ENCODE measurements at places on chromosomes 7 and 10.

GRCh38 chr7:28077616-28078015 lies 103.0 kb downstream of the JAZF1 start:
- peak; percentile 29 for DNase-seq

DNA sequence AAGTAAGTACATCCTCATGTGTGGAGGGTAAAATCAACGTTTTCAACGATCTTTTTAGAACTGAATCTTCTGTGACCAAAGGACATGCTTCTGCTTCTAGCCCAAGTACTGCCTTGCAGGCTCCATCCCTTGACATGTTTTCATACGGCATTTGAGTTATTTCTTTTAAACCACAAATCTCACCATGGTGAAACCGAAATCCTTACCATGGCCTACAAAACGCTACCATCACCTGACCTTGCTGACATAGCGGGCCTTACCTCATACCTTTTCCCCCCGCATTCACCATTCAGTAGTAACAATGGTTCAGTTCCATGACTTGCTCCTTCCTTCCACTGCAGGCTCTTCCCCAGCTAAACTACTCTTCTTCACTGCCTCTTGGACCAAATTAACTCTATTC lies 3.5 kb downstream of the RNF216 start:
- no peak for DNase-seq

- no peak for DNase-seq
Observed at GRCh38 chr7:18151422-18151821, 123.8 kb upstream of the PRPS1L1 start.

GRCh38 chr7:28840592-28840995 lies 117.5 kb downstream of the TRIL start:
- DNase-seq, result no peak

DNA sequence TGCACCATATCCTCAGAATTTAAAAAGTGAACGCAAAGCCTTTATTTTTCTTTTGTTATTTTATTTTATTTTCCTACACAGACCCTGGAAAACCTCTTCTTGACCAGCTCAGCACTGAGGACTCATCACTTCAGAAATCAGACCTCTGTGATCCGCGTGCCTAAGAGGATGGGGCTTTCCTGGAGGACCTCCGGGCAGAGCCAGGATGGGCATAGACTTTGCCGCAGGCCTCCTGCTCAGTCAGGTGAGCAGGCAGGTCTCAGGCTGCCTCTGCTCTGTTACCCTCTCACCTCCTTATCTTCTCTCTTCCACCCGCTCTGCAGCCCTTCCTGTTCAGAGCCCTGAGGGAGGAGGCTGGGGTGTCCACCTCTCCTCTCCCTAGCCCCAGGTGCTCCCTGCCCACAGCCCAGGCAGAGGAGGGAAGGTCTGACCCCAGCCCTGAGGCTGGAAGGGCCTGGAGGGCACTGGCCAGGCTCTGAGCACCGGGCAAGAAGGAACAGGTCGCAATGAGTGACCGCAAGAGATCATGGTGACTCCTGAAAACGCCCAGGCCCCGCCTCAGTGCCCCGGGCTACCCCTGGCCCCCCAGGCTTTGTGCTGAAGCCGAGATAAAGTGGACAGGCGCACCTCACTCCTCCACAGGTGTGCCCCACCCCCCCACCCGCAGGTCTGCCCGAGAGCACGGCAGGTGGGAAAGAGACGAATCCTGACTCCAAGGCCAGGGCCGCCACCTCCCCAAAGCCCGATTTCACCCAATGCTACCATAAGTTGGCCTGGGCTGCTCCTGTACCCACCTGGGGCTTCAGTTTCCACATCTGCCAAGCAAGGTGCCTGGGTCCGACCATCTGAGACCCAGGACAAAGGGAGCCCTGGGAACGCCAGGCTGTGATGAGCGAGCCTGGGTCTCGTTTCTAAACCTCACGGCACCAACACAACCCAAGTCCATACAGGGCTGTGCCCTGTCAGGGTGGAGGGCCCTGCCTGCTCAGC lies 2.8 kb downstream of the CALML5 start:
- no peak for DNase-seq

GRCh38 chr10:122525788-122526187 lies 34.8 kb upstream of the DMBT1 start:
- DNase-seq, result no peak

DNA sequence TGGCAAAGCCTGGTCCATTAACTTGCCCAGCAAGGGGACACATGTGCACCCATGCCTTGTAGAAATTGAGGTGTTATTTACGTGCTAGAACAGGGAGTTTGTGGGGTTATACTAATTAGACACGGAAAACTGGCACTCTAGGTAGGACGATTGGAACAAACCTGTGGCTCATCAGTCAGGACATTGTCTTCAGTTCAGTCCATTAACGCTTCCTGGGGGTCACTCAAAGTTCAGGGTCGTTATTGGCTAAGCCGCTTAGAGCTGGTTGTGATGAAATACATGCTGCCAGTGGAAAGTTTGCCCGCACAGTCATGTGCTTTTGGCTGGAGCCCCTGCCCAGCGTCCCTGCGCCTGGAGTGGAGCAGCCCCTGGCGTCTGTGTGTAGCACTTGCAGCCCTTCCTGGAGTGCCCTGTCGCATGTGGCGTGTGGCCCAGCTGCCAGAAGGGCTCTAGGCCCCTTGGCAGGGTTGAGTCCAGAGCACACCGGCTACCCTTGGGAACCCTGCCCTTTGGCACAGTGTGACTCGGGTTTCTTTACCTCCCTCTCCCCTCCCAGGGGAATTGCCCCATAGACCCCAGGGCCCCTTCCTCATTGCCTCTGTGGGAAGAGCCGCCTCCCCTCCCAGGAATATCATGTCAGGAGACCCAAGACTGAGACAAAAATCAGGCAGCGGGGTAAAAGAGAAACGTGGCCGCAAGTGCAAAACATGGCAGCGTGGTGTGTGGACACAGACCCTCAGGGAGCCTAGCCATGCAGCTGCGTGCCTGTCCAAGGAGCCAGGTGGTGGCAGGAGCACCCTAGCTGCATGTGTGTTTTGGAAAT lies 9.8 kb downstream of the ZNF775 start:
- DNase-seq, result peak; percentile 58

DNA sequence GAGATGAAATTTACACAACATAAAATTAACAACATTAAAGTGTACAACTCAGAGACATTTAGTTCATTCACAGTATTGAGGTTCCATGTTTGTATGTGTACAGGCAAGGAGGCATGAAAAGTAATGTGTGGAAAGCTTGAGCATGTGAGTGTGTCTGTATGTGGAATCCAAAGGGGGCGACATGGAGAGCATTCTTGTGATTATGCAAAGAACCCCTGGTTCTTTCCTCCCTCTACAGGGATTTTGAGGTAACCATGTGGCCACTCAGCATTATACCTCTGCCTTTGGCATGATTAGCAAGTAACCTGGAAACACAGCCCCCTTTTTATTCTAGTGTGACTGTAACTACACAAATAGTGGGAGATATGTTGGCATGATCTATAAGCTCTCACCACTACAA lies 21.0 kb downstream of the OR2F1 start:
- no peak for DNase-seq

DNA sequence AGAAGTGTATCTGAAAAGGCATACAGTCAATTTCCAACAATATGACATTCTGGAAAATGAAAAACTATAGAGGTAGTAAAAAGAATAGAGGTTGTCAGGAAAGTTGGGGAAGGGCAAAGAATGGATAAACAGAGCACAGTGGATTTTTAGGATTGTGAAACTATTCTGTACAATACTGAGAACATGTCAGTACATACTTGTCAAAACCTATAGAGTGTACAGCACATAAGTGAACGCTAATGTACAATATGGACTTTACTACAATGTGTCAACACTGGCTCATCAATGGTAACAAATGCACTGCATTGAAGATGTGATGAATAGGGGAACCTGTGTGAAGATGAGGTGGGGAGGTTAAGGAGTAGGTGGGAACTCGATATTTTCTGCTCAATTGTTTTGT lies 483.0 kb upstream of the PFKP start:
- DNase-seq, result no peak

- no peak for DNase-seq
Observed at GRCh38 chr7:3264693-3265339, 36.2 kb upstream of the SDK1 start.

- no peak for DNase-seq
Observed at GRCh38 chr7:7882888-7883287, 85.7 kb upstream of the GLCCI1 start.

GRCh38 chr10:43453266-43453831 lies 16.4 kb downstream of the ZNF487 start:
- no peak for DNase-seq

GRCh38 chr7:909358-910329 lies 33.3 kb downstream of the GET4 start:
- DNase-seq, result peak; percentile 95

GRCh38 chr7:96794063-96794462 lies 84.4 kb upstream of the SEM1 start:
- DNase-seq, result no peak

DNA sequence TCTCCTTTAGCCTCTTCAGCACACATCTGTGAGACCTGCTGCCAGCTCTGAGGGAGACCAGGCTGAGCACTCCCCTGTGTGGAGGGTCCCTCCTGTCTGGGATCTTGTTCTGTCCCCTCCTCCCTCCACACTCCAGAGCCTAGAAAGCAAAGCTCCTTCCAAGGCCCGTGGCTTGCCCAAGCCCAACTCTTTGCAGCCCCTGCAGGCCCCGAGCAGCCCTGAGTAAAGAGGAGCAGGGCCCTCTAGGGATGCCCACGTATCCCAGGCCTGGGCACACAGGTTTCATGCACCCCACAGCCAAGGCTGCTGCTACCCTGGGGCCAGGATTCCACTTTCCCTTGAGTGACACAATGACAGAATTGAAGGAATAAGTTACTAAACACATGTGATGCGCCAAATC lies 24.0 kb downstream of the COBL start:
- DNase-seq, result no peak

DNA sequence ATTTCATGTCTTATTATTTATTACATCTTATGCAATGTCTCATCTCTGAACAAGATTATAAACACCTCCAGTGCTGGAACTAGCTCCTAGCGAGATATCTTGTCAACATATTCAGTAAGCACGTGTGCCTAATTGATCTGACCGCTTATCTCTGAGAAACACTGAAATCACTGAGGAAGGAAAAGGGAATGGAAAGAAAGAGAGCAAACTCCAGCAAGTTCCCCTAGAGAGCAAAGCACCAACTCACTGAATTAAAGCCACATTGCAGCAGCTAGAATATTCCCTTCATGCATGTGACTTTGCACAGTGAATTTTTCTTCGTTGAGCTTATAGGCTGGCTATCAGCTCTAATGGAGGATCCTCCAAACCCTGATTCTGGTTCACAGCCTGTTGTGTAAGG lies 177.1 kb upstream of the FRMD4A start:
- no peak for DNase-seq

DNA sequence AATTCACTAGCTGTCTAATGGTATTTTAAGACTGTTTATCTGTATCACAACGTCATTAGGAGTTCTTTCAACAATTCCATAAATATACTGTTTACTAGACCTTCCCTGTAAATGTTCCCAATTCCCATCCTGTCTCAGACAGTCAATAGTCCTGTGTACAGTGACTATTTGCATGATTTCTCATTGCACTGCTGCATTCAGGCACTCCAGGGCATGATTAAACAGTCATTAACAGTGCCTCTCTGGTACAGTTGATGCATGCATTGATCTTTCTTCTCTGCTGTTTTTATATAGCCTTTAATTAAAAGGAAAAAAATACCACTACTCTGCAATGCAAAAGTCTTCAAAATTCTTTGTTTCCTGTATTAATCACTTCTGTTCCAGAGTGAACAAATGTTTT lies 51.5 kb upstream of the MTURN start:
- no peak for DNase-seq

GRCh38 chr7:150586785-150587152 lies 19.6 kb downstream of the GIMAP4 start:
- DNase-seq, result peak; percentile 81

GRCh38 chr10:97136756-97137155 lies 49.0 kb downstream of the SLIT1 start:
- no peak for DNase-seq

DNA sequence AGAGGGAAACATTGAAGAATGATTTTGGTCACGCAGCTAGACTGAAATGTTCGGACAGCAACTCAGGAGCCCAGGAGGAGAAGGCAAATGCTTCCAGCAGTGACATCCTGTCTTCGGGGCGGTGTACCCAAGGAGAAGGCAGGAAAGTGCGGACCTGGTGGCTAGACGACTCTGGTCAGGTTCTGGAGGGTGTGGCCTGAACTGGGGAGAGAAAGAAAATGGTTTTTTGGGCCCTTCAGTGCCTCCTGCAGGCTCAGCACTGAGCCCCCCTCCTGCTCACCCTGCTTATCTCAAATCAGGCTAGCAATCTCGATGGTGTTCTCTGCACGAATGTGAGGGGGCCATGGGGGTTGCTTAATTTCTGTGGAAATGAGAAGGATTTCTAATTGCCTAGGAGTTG lies 26.7 kb upstream of the TARP start:
- DNase-seq, result no peak

- DNase-seq, result no peak
Observed at GRCh38 chr7:48176356-48176893, 5.2 kb downstream of the ABCA13 start.

- no peak for DNase-seq
Observed at GRCh38 chr7:48563334-48563733, 361.0 kb upstream of the CDC14C start.

DNA sequence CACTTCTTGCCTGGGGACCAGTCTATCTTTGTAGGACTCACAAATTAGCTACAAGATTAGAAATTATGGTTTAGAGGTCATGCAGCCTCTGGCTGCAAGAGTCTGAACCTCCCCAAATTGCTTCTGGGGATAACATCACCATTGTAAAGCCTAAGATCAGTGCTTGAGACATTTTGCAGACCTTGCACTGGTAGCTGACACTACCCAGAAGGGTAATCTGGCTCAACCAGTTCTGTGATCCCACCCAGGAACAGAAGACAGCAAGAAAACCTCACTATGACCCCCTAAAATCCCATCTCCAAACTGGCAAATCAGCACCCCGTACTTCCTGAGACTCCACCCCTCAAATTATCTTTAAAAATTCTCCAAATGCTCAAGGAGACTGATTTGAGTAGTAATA lies 58.2 kb upstream of the CDK13 start:
- no peak for DNase-seq

GRCh38 chr10:102718220-102718619 lies 3.8 kb downstream of the SFXN2 start:
- no peak for DNase-seq

- DNase-seq, result no peak
Observed at GRCh38 chr7:54817152-54817551, 58.1 kb upstream of the SEC61G start.

GRCh38 chr7:86814661-86815379 lies 171.1 kb downstream of the GRM3 start:
- no peak for DNase-seq

DNA sequence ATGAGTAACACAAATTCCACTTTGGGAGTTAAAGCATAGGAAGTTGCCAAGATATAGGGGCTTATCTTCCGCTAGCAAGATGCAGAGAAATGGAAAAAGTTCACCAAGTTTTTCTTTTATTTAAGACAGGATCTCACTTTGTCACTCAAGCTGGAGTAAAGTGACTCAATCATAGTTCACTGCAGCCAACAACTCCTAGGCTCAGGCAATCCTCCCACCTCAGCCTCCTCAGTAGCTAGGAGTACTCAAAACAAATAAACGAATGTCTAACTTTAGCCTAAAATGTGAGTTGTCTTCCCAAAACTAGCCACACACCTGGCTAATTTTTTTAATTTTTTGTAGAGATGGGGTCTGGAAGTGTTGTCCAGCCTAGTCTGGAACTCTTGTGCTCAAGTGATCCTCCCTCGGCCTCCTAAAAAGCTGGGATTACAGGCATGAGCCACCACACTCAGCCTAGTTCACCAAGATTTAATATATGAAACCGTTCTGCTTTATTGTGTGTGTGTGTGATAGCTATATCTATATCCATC lies 9.9 kb downstream of the VIM start:
- no peak for DNase-seq

GRCh38 chr7:157043745-157044144 lies 33.3 kb upstream of the MNX1 start:
- no peak for DNase-seq

- no peak for DNase-seq
Observed at GRCh38 chr7:46207931-46208634, 287.0 kb upstream of the IGFBP3 start.

Data from inflammatory macrophage treated with lipopolysaccharide for 1 hour (primary cell).